Left ventricle myocardium inferior (tissue), 1 donor: ENCODE measurements at places on chromosomes 16 and 17.

GRCh38 chr17:4896332-4897197 is 2.8 kb upstream of the C17orf107 start:
- DNase-seq: no peak

DNA sequence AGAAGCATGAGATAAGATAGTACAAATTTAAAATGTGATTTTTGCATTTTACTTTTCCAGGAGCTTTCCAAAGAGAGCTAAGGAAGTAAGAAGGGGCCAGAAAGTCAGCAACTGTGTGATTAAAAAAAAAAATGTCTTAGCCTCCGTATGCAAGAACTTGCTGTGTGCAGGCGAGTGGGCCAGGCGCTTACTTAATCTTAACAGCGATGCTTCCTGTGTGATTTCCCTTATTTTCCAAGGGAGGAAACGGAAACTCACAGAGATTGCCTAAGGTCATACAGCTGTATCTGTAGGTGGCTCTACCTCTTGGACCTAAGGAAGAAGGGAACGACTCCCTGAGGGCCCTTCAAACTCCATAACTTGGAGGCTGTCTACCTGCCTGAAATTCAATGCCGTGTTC is 11.1 kb downstream of the HS3ST3B1 start:
- no peak for DNase-seq

- no peak for DNase-seq
Observed at GRCh38 chr17:27485716-27486495, 29.7 kb downstream of the KSR1 start.

- DNase-seq: no peak
Observed at GRCh38 chr17:75114552-75115314, 5.0 kb downstream of the ARMC7 start.

DNA sequence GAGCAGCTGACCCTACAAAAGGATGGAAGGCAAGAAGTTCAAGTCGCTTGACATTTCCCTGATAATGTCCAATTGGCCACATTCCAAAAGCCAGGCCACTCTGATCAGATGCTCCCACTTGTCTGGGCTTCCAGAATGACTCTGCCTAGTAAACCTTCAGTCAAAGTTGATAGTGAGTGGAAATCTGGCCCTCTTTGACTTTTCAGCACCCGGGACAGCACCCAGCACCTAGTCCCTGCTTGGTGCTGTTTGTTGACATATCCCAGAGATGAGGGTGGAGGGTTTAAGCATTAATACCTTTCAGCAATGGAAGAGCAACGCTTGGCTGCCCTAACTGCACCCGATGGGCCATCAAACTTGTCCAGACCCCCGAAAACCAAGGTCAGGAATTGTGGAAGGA is 131.3 kb downstream of the AIPL1 start:
- DNase-seq: peak; percentile 23

GRCh38 chr17:279331-279730 is 73.3 kb downstream of the RPH3AL start:
- no peak for DNase-seq

GRCh38 chr16:596736-597060 is 6.8 kb downstream of the RAB40C start:
- DNase-seq: no peak

DNA sequence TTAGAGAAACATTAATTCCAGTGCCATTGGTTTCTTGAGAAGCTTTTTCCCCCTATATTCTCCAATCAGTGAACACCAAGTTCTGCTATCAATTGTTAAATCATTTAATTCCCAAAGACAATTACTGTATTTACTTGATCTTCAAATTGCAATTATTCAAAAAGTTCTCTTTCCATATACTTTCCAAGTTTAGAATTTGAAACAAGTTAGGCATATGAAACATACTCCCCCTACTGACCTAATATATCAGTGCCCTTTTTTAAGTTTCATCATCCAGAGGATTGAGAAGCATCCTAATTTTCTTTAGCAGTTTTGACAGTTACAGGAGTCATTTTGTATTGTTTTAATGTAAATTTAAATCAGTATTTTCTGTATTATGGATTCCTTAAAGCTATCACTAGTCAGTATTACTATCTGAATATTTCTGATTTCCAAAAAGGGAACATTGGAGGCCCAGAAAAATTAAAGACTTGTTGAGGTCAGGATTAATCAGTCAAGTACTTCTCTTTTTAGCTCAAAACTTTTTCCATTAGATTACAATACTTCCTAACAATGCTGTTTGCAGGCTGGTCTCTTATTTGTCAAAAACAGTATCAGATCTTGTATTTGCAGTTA is 16.3 kb downstream of the MEIOC start:
- no peak for DNase-seq

- no peak for DNase-seq
Observed at GRCh38 chr17:82883419-82884031, 43.7 kb upstream of the ZNF750 start.

GRCh38 chr16:89325861-89326471 is 108.5 kb downstream of the ZNF778 start:
- peak; percentile 47 for DNase-seq

DNA sequence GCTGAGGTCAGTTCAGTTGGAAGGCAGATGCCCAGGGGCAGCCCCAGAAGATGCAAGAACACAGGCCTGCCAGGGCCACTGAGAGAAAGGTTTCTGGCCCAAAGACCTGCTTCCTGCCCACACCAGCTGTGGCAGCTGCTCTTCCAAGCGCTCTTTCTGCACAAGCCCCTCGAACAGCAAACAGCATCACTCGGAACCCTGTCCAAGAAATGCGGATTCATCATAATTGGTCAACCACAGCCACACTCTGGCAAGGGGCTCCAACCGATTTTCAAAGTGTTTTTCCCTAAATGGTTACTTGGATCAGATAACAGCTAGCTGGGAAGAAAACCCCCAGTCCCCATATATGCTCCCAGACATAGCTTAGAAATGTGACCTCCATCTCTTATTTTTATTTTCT is 71.1 kb upstream of the DNAH17 start:
- DNase-seq: no peak

DNA sequence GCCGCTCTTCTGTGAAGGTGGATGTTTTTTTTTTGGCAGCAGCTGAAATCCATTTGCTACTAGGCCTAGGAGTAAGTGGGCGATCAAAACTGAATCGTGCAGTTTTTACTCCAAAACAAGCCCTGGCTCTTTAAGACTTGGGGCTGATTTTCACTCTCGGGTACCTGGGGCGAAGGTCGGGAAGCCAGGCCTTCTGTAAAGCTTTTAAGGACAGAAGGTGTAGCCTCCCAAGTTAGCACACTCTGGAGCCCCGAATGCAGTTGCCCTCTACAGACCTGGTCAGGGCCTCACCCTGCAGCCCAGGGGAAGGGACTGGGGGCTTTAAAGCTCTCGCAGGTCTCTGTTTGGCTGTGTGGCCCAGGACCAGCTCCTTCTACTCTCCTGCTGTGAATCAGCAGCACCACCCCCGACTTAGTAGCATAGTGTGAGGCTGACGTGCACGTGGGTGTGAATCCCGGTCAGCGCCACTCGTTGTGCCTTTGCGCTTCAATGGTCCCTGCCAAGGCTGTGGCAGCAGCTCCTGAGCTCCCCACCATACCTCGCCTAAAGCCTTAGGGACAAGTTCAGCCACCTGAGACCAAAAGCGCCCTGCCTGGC is 49.9 kb downstream of the TMEM235 start:
- no peak for DNase-seq

- peak; percentile 80 for DNase-seq
Observed at GRCh38 chr16:85149776-85150175, 37.5 kb upstream of the CIBAR2 start.

DNA sequence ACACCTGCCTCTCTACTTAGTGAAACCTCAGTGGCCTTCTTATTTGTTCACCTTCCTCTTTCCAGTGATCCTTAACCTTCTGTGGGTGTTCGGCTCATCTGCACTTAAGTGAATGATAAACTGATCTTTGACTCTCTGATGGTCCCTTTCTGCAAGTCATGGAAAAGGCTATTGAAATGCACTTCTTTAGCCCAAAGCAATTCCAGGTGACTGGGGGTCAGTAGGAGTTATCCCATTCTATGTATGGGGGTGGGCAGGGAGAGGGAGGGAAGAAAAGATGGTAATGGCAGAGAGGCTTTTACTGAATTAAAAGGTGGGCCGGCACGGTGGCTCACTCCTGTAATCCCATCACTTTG is 170.8 kb downstream of the RGS9 start:
- DNase-seq: no peak

- no peak for DNase-seq
Observed at GRCh38 chr17:76630151-76630550, 13.4 kb downstream of the ST6GALNAC1 start.

- DNase-seq: no peak
Observed at GRCh38 chr17:29156781-29157180, 23.4 kb downstream of the MYO18A start.

DNA sequence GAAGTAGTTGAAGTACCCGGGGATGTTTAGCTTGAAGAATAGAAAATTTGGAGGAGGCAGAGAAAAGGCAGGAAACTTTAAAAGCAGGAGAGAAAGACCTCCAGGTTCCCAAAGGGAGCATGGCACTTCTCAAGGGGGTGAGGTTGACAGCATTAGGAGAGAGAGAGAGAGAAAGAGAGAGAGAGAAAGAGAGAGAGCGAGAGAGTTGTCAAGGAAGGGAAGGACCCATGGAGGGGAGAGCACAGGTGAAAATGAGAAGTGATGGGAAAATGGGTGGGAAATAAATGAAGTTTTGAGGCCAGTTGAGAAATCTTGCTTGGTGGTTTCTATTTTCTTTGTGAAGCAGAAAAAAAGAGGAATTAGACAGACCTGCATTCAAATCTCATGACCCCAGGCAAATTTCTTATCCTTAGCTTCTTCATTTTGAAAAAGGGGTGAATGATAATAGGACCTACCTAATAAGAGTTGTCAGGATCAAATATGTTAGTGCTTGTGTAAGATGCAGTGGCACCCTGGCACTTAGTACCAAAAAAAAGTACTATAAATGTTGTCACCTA is 24.0 kb downstream of the PRKCB start:
- DNase-seq: no peak

- no peak for DNase-seq
Observed at GRCh38 chr17:12877953-12878669, 88.8 kb downstream of the ARHGAP44 start.

DNA sequence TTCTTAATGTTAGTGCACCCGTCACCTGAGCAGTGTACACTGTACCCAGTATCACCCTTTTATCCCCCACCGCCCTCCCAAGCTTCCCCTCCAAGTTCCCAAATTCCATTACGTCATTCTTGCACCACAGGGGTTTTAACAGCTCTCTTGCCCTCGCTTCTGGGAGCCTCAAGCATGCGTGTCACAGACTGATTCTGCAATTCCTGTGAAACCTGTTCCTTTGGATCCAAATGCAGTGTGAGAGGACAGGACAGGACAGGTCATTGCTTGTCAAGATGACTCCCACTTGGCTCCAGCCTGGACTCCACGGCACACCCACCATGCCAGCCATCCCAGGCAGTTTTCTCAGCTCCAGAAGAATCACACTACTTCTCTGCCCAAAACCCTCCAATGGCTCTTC is 44.1 kb downstream of the CYB5D2 start:
- DNase-seq: no peak

DNA sequence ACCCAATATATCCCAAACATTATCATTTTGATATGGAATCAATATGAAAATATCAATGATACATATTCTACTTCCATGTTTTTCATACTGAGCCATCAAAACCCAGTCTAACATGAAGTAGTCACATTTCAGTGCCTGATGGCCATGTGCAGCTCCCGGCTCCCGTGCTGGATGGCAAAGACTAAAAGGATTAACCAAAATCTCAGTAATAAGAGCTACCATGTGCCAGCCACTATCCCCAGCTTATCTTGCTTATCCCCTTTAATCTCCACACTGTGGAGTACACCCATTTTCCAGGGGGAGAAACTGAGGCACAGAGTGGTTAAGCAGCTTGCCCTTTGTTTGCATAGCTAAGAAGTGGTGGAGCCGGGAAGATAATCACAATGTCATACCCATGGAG is 9.2 kb downstream of the CD300LG start:
- DNase-seq: no peak

DNA sequence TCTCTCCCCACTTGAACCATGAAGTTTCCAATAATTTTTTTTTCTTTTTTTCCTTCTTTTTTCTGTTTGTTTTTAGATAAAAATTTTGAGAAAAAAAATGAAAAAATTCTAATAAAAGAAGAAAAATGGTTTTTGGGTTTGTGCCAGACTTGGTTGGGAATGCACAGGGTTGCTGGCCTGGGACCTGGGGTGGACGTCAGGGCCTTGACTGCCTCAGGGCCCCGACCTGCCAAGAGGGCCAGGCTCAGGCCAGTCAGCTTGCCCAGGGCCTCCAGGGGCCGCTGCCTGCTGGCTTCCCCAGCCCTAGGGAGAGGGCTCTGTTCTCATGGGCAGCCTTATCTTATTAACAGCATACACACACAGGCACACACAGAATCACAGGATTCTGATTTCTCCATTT is 6.5 kb downstream of the TBX6 start:
- no peak for DNase-seq

DNA sequence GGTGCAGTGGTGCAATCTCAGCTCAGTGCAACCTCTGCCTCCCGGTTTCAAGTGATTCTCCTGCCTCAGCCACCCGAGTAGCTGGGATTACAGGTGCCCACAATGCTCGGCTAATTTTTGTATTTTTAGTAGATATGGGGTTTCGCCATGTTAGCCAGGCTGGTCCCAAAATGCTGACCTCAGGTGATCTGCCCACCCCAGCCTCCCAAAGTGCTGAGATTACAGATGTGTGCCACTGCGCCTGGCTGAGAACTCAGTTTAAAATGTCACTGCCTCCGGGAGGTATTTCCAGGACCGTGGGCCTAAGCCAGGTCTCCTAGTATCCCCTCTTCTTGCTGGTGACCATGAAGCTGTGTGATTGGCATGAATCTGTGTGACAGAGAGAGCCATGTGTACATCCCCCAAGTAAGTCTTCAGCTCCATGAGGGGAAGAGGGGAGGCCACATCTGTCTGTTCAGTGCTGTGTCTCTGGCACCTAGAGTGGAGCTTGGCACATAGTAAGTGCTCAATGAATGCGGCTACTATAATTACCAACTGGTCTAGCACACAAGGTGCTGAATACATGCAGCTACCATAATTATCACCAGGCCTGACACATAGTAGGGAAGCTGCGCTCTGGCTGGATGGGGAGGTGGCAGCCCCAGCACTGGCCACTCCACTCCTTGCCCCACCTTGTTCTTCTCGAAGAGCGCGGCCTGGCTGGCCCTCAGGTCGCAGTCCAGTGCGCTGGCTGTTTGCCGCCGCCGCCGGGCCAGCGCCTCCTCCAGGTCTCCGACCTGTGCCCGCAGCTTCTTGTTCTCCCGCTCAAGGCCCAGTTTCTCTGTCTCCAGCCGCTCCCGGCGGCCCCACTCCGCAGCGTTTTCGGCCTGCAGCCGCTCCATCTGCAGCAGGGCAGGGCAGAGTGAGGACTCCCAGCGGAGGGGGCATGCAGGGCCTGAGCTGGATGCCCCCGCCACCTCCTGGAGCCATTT is 18.7 kb downstream of the CCDC102A start:
- DNase-seq: no peak

- DNase-seq: peak; percentile 5
Observed at GRCh38 chr16:89113661-89114060, 20.0 kb downstream of the ACSF3 start.

GRCh38 chr17:71467719-71468118 is 653.1 kb upstream of the SOX9 start:
- DNase-seq: no peak
